Globus pallidus (tissue), 1 donor: ENCODE measurements at places on chromosomes 3 and 15.

DNA sequence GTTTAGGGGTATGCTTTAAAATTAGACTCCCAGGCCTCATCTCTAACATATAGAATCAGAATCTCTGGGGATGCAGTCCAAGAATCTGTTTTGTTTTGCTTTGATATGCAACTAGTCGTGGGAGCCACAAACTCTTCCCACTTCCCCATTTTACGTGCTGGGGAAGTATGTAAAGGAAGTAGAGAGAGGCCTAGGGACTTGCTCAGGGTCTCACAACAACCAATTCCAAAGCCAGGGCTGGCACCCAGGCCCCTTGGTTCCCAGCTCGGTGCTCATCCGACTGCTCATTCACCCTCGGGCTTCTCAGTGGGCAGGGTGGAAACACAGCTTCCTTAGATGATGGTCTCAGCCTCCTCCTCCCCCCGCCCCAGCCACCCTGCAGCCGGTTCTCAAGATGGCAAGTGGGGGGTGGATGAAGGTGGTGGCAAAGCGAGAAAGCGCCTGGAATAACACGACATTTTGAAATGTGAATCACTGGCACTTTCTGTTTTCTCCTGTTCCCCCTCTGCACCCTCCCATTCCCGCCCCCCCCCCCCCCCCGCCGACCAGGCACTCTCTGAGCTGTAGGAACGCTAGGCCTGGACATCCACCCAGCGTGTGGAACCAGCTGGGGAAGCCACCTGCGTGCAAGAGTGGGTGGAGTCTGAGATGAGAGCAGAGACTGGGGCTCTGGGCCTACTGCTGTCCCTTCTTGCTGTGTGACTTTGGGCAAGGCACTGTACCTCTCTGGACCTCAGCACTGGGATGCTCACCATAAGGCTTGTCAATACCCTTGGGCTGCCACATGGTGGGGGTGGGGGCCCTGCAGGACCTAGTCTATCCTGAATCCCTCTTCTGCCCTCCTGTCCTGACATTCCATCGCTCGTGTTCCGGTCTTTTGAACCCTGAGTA lies 214.5 kb downstream of the RPLP1 start:
- DNase-seq = peak; percentile 53

- DNase-seq = no peak
Observed at GRCh38 chr3:15292765-15293522, 39.4 kb downstream of the SH3BP5 start.

DNA sequence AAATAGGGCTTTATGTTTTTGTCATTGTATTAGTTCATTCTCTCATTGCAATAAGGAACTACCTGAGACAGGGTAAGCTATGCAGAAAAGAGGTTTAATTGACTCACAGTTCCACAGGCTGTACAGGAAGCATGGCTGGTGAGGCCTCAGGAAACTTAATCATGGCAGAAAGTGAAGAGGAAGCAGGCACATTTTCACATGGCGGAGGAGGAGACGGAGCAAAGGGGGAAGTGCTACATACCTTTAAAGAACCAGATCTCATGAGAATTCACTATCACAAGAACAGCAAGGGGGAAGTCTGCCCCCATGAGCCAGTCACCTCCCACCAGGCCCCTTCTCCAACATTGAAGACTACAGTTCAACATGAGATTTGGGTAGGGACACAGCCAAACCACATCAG lies 25.6 kb downstream of the CEP63 start:
- DNase-seq = no peak

DNA sequence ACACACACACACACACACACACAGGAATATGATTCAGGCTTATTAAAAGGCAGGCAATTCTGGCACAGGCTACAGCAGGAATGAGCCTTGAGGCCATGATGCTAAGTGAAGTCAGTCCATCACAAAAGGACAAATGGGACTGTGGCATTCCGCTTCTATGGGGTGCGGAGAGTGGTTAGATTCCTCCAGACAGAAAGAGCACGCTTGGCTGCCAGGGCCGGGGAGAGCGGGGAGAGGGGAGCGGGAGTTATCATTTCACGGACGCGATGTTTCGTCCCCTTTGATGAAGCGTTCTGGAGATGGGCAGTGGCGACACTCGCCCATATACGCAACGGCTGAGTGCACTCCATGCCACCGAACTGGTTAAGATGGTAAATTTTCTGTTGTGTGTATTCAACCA lies 58.5 kb upstream of the FAM174B start:
- DNase-seq = peak; percentile 29

DNA sequence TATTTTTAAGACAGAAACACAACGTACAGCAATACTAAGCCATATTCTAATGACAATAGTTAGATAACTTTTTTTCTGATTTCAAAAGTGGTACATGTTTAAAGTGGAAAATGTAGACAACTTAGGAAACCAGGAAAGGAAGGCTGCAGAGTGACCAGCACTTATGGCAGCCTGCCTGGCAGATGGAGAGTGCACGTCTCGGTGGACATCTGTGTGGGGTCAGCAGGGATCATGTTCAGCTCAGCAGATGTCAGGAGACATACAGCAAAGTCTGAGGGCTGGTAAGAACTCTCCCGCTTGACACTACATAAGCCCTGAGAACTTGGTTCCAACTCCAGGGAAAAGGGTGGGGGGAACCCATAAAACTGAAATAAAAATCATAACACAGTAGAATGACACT lies 128.6 kb upstream of the ADPGK start:
- DNase-seq = no peak

DNA sequence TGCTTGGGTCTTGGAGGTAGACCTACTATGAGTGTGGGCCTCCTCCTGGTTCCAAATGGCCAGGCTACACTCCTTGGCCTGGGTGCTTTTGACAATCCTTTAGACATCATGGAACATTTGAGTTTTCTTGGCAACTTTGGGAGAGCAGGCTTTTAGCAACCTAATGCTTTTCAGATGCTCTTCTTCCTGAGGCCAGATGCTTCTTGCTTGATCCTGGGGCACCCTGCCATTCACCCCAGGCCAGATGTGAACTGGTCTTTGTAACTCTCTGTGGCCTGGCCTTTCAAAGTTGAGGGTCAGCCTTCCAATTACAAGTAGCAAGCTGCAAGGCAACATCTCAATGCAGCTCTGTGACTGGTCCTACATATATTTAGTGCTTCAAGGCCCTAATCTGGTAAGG lies 40.5 kb downstream of the RTP1 start:
- no peak for DNase-seq

DNA sequence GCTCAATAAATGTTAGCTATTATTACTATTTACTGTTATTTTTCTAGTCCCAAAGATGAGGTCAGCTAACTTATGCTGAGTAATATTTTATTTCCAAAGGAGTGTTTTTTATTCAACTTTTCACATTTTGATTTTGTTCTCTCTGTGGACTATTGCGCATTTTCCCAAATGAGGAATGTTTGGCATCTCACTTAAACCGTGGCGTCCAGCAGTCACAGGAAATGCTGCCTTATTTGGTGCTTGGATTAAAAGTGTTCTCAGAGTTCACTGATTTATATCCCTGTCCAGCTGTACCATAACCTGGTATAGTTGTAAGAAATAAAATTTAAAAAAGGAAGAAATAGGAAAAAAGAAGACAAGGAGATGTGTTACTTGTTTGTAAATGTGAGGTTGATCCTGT lies 166.8 kb downstream of the THSD4 start:
- no peak for DNase-seq

GRCh38 chr3:35522450-35522849 lies 116.9 kb upstream of the ARPP21 start:
- DNase-seq = no peak

DNA sequence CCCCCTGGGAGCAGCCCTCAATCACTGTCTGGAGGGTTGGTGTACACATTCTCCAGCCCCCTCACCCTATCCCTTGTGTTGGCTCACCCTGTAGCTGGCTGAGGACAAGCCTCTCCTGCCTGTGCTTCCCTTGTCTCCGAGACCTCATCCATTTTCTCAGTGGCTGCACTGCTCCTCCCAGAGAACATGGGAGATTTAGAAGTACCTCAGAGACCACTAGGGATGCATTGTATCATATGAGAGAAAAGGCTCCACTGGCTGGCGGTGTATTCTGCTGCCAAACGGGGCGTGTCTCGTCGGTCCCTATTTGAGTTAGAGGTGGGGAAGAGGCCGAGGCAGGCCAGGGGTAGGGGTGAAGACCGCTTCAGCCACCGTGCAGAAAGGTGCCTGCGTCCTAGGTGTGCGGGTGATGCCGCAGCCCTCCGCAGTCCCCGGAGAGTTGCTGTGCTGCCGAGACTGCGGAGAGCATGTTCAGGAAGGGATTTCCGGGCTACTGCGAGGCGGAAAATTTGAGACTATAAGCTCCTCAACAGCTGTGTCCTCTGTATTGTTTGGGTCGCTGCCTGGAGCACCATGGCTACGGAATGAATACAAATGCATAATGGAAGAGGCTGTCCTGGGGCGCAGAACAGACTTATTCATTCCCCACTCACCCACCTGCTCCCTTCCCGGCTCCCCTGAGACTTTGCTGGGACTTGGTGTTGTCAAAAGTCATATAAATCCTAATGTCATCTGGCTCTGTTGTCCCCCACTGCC lies 43.8 kb downstream of the SPSB4 start:
- DNase-seq = no peak

- no peak for DNase-seq
Observed at GRCh38 chr15:92623435-92623834, 32.1 kb downstream of the FAM174B start.

DNA sequence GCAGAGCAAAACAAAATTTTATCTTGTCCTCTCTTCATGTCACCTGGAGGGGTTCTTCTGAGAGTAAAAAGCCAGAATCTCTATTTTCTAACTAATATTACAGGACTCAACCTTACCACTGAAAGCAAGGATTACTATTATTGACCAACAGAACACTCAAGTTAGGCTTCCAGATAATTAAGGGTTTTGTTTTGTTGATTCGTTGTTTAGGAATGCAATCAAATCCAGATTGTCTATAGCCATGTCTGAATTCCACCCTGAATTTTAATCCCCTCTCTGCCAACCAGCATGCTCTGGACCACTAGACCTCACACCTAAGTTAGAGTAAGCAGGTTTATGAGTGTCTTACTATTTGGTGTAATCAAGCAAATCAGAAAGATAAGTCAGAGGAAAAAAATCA lies 90.7 kb downstream of the PEAK1 start:
- no peak for DNase-seq

- no peak for DNase-seq
Observed at GRCh38 chr3:120272286-120272685, 12.7 kb downstream of the GPR156 start.

- no peak for DNase-seq
Observed at GRCh38 chr15:93019090-93019489, 69.9 kb downstream of the RGMA start.

DNA sequence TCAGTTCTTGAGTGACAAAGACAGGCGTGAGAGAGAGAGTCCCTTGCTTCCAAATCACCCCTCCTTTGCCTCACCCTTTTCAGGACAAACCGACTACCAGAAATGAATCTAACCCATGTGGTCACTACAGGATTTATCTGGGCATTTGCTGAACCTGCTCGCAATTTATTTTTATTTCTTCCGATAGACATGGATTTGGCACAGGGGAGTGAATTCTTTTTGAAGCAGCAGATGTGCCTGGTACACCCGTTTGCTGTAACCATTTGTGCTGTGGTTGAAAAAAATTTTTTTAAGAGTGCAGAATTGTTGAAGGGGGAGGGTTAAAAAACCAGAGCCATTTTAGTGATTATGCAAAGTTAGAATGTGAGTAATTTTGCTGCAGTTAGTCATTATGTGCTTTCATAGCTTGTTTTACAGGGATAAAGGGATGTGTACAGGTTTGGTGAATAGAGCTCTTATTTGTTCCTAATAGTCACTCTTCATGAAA lies 442.0 kb downstream of the LPP start:
- DNase-seq = no peak

GRCh38 chr3:103968131-103968530 lies 1398.6 kb upstream of the ALCAM start:
- DNase-seq = no peak

GRCh38 chr3:23519314-23520208 lies 286.2 kb upstream of the UBE2E1 start:
- no peak for DNase-seq

- DNase-seq = no peak
Observed at GRCh38 chr3:151879679-151880415, 6.4 kb downstream of the SUCNR1 start.

DNA sequence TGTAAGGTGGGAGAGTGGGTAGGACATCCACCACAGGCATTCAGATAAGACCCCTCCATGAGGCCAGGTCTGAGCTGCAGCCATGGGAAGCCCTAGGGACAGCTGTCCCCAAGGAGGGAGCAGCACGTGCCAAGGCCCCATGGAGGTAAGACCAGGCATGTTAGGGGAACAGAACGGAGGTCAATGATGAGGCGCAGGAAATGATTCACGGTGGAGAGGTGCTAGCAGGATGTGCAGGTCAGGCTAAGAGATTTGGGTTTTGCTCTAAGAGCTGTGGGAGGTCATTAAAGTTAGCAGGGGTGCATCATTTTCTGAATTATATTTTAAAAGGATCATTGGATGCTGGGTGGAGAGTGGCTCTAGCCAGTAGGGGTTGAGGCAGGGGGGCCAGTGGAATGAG lies 66.4 kb upstream of the SNRPA1 start:
- DNase-seq = no peak

DNA sequence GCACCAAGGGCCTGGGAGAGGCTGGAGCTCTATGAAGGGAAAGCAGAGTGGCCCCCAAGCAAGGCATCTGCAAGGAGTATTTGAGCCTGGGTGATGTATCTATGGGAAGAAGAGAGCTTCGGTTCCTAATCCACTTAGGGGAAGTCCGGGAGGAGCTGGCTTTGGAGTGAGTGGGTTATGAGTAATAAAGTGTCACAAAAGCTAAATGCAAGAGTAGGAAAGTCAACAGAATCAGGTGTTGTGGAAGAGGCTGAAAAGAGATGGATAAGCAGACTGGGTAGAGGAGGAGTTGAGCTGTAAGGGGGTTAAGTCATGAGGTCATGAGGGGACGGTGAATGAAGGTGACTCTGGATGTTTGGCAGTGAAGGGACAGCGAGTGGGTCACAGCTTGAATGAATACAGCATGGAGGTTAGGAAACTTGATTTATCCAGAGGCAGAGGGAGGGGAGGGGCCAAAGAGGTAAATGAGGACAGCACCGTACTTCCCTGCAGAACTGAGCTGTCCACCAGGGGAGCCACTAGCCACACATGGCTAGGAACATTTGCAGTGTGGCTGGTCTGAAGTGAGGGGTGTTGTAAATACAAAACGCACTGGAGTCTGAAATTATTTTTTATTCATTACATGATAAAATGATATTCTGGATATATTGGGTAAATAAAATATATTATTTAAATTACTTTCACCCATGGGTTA lies 83.3 kb downstream of the ADCY5 start:
- DNase-seq = peak; percentile 36
